Stimulated activated CD4-positive, alpha-beta T cell treated with anti-CD3 and anti-CD28 coated beads, Interleukin-2, amount 100 ng/mL, for 24 hours (primary cell): ENCODE measurements at places on chromosomes 7 and 10.
A peak's percentile ranks its signal among the peaks of the same experiment; 100 is the strongest.

GRCh38 chr7:94510582-94511496 lies 1.2 kb downstream of the CASD1 start:
- peak; percentile 32 for DNase-seq

- DNase-seq, result no peak
Observed at GRCh38 chr7:36748017-36748487, 23.8 kb upstream of the AOAH start.

DNA sequence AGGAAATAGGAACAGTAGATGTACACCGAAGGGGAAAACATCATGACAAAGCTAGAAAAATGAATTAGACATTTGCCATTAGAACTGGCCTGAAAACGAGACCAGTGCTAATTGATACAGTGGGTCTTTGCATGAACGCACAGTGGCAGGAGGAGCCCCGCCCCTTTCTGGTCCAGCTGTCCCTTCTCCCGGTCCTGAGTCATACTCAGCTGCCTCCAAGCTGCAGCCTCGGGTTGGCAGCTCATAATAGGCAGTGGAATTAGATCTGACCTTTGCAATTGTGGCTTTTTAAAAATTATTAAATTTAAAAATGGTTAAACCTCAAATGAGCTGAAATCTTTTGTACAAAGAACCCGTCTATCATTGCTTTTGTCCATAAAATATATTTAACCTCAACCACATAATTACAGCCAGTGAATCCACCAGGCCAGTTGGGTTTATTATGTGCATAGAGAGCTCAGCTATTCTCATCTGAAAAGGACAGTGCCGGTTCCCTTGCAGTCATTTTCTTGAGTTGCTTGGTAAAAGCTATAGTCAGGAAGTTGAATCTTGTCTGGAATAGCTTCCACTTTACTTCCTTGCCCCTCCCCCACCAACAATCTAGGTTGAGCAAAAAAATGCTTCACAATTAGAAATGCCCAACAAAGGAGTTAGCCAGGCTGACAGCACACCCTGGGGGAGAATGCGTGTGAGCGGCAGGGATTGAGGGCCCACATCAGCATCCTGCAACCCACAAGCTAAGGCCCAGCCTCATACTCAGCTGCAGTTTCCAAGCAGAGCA lies 147.1 kb downstream of the BUB3 start:
- no peak for DNase-seq

DNA sequence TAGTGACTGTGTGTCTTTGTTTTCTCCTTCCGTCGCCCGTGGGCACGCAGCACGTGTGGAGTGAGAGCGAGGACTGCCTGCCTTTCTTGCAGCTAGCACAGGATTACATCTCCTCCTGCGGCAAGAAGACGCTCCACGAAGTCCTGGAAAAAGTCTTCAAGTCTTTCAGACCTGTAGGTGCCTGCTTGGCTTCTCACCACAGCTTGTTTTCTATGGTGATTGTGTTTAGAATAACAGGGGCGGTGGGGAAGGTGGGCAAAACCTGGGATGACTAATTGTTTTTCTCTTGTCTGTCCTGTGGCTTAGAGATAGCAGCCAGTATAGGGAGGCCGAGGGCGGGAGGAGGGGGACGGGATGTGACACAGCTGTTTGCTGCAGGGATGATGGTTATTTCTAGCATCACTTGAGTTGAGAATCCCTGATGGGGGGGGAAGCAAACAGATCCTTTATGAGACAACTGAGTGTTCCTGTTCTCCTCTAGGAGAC lies 11.4 kb downstream of the MTURN start:
- DNase-seq, result no peak
